ENCODE measurements at places on chromosomes 11 and 22. TPM values are rescaled to one million over a fixed set of nuclear protein-coding genes. Genes with fewer than 3 reads are reported as not detected.

The KRTAP5-8 gene
- not detected for total RNA-seq

The MMP13 gene
- not detected for total RNA-seq

The BAIAP2L2 gene
- under 0.01 TPM for total RNA-seq

The KDM4F gene
- not detected for total RNA-seq

The BSX gene
- total RNA-seq: not detected

- no peak for DNase-seq
These were observed 97.7 kb upstream of the TOP3B start for GRCh38 chr22:22080270-22080669.

DNA sequence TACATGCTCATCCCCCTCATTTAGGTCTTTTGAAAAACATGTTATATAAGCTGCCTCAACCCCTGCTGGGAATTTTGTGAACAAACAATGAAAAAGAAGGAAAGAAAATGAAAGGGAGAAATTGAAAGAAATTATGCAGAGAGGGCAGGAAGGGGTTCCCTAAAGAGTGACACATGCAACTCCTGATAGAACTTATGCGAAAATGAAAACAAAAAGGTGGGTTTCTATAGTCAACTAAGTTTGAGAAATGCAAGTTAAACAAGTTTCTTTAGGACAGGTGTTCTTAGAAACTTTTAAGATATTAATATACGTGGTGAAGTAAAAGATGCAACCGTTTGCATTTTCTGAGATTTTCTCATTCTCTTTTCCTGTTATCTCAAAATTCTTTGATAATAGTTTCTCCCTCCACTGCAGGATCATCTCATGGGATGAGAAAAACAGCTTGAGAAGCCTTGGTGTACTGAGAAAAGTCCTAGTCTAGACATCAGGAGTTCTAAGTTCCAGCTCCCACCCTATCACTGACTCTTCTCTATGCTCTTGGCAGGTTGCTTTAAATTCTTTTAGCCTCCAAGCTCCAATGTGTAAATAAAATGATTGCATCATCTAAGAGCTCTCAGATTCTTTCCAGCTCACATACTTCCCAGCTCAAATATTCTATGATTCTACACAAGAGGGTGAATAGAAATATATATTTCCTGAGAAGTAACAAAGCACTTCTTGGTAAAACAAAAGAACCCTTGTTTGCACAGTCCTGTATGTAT lies 109.2 kb downstream of the FAM76B start:
- peak; percentile 43 for DNase-seq

DNA sequence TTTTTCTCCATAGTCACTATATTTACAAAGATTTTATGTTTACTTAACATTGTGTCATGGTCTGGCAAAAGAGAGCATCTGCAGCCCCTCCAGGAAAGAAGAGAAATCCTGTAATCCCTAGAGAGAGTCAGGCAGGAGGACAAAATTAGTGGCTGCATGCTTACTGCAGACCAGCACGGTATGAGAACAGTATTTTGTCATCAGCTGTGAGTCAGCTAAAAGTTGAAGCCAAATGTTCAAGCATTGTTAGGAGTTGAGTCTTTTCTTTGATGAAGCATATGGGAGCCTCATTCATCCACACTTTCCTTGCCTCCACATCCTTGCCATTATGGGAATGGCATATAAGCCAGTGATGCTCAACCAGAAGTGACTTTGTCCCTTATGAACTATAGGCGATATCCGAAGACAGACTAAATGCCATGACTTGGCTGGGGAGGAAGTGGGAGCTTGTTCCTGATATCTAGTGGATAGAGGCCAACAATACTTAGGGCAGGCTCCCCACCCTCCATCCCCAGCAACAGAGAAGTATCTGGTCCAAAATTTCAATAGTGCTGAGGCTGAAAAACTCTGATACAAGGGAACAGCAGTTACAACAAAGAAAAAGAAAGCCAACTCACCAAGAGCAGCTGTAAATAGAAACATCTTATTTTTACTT lies 112.0 kb upstream of the OR5AK2 start:
- no peak for DNase-seq

GRCh38 chr22:30425616-30426387 lies at the start of gene MTFP1:
Gene MTFP1, plus strand, starts transcription at chr22:30425768. Its CDS starts 112 bp downstream, at chr22:30425880.
- peak; percentile 73 for DNase-seq

GRCh38 chr22:40030758-40031095 lies 36.0 kb downstream of the FAM83F start:
- no peak for DNase-seq

- no peak for DNase-seq
These were observed 14.7 kb downstream of the ZDHHC24 start for GRCh38 chr11:66530927-66531709.

DNA sequence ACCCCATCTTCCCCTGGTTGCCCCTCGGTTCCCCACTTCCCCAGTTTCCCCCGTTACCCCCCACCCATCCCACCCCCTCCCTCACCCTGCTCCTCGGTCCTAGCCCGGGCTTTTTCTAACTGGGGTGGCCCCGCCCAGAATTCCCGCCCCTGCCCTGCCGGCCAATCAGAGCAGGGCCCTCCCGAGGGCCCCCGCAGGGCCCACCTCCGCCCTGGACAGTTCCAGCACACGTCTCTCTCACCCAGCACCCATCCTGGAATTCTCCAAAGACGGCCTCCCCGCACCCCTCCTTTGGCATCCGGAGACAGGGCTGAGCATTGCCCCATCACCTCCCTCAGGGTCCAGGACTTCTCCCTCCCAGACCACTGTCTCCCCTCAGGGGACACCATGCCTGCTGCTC lies at the start of gene H19:
Gene H19, minus strand, starts transcription at position 88 of the 400 bp plus-strand sequence.
- no peak for DNase-seq

DNA sequence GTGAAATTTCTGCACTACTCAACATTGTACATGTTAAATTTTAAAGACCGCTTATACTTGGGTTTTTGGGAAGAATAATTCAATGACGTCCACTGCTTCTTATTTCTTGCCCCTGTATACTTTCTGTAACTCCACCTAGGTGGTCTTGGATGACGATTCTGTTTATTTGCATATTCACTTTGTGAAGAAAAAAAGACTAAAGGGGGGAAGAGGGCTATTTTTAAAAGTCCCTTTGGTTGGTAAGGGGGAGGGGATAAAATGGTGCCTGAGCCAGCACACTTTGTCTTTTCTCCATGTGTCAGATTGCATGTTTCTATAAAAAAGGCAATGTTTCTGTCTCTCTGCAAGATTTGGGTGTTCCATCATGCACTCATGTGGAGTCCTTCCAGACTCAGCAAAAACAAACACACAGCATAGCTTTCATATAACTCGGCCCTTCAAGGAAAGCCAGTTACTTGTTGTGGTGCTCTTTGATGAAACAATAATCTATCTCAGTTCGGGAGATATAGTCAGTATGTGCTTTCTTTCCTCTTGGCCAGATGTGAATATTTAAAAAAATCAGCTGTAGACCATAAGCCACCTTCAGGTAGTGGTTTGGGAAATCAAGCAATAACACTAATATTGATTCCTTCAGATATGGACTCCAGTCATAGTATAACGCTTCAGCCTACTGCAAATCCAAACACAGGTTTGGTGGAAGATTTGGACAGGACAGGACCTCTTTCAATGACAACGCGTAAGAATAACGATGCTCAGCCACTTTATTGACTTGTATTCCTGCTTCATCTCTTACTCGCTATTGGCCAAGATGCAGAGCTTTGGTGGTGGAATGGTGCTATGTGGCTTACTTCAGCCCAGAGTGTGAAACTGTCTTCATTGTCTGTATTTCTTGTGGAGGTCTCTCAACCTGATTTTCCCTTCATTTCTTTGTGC lies 68.8 kb downstream of the CD44 start:
- DNase-seq: no peak

DNA sequence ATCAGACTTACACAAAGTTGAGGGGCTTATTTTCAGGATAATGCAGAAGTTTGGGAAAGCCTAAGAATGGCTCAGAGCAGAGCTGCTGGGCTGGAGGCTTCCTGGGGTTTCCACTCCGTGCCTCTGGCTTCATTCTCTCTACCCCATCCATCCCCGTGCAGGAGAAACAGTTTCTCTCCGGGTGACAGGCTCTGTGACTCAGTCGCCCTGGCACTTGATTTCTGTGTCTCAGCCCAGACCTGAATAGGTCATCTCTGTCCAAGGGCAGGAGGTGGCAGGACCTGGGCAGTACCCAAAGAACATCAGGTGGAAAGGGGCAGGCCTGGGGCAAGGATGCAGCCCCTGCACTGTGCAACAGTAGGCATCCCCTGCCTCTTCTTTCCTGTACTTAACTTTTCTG lies 38.4 kb upstream of the RTL6 start:
- DNase-seq: no peak

DNA sequence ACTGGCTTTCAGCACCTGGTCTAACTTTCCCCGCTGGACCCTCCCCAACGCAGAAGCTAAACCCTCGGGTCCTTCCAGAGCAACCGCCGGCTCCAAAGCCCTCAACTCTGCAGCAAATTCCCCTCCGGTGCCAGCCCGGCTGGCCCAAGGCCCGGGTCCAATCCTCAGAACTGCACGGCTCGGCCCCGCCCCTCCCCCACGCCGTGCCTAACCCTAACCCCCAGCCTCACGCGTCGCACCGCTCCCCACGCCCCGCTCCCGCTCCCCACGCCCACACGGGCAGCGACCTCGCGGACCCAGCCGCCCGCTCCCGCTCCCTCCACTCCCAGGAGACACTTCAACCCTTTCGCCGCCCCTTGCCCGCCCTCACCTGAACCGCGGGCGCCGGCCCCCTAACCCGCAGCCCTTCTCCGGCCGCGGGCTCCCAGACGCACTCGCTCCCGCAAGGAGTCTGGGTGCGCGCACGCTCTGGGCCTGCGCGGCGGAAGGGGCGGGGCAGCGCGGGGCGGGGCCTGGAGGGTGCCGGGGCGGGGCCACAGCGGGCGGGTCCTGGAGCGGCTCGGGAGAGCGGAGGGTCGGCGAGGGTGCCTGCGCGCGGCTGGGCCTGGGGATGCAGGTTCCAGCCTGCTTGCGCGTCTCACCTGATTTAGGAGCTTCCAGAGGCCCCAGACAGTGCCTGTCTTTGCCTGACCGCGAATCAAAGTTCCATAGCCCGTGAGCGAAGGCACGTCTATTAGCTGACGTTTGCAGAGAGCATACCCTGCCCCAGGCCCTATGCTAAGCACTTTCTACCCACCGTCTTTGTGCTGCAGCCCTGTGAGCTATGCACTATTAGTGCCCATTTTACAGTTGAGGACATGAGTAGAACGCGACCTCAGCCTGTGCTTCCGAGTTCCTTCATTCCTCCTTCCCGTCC lies at the start of gene NFRKB:
Gene NFRKB, minus strand, starts transcription at position 453 of the 916 bp plus-strand sequence. CDS start 2,729 bp downstream, outside the sequence.
- peak; percentile 76 for DNase-seq

DNA sequence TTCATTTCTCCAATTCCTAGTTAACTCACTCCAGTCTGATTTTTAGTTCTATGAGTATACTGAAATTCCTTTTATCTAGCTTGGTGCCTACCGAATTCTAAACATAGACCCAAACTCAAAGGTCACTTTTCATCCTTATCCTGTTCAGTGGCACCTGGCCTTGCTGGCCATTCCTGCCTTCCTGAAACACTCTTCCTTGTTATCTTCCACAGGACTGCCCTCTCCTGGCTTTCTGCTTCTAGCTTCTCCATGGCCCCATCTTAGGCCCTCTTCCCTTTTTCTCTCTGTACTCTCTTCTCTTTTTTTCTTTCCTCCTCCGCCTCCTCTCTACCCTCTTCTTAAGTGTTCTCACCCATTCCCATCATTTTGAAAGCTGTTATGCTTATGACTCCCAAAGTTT lies 87.3 kb downstream of the WNT11 start:
- DNase-seq: no peak

DNA sequence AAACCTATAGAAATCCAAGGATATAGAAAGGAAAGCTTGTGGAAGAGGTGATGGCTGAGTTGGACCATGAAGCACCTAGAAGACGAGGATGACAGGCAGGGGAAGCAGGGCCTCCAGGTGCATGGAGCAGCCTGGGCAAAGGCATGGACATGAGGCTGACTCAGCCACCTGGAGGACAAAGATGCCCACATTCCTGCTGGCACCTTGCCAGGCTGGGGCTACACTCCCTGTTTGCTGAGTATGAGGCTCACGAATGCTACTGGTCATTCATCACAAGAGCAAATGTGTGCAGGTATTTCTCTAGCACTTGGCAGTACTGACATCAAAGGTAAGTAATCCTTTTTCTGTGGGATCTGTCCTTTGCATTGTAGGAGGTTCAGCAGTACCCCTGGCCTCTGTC lies 7.1 kb upstream of the SCGB2A1 start:
- DNase-seq: no peak

DNA sequence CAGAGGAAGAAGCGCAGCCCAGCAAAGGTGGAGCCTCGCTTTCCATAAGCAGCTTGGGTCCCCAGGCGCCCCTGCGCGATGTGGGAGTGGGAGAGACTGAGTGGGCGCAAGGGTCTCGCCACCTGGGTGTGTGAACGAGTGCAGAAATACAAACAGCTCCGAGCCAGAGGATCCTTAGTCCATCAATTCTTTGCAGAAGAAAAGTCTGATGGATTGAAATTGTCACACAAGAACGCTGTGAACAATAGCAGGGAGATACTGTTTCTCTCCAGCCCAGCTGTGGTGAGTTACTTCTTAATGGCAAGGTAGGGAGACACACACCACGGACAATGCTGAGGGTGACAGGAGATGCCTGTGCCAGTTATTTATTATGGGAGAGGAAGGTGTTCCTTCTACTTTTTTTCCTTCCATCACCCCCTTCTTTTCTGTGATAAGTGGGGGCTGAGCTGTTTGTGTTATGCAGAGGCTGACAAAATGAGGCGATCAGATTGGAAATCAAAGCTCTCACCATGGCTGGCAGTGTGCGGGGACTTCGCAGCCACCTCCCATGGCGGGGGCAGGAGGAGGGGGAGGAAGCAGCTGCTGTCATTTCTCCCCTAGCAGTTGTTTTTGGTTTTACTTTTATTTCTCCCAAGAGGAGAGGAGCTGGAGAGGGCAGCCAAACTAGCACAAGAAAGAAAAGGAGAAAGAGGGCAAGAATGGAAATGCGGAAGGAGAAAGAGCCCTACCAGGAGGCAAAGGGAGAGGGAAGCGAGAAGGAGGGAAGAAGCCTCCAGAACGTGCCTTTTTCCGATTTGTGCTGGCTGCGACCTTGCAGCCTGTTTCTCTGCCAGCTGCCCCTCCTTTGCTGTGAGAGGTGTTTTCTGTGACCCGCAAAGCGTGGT lies 755.8 kb downstream of the NTM start:
- DNase-seq: no peak

DNA sequence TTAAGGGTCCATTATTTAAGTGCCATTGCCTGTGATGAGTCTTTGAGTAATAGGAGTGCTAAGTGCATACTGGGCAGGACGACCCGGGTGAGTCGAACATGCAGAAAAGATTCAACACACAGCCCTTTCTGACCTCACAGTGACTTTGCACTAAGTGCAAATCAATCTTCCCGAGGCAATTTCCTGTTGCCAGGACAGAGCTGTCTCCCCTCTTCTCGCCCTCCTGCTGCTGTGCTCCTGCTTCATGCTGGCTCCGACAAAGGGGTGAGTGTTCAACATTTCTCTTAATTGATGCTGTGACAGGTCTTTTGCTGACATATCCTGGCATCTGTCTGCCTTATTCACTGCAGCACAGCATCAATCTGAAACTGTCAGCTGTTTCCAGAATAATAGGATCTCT lies 42.0 kb downstream of the MCHR1 start:
- DNase-seq: peak; percentile 58

DNA sequence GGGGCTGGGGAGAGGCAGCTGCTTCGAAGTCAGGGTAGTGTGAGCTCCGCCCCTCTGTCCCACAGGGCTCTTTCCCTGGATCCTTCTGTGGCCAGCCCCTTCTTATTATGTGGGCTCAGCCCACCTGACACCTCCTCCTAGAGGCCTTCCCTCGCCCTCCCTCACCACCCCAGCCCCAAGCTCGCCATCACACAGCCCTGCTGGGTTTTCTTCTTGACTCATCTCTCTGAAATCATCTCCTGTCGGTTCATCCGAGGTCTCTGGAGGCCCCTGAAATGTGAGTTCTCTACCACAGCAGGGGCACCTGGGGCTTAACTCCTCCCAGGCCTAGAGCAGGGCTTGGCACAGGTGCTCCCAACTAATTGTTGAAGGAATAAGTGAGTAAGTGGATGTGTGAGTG lies 65.2 kb downstream of the CACNA1I start:
- no peak for DNase-seq

Measured in lung microvascular endothelial cell (primary cell).